GM03348 (cell line): ENCODE measurements at places on chromosomes 6 and 20.

- DNase-seq, result no peak
Observed at GRCh38 chr6:6591778-6592465, 3.4 kb downstream of the LY86 start.

- DNase-seq, result no peak
Observed at GRCh38 chr20:49913399-49914047, 1.8 kb downstream of the SPATA2 start.

- no peak for DNase-seq
Observed at GRCh38 chr6:111013144-111013915, 31.5 kb downstream of the RPF2 start.

GRCh38 chr20:13220194-13220903 lies 725 bp upstream of the ISM1 start:
- DNase-seq, result peak; percentile 16

GRCh38 chr20:34876406-34877282 lies at the start of gene ACSS2:
Gene ACSS2, plus strand, starts transcription at chr20:34876612. Its CDS starts 34 bp downstream, at chr20:34876646.
- peak; percentile 98 for DNase-seq

DNA sequence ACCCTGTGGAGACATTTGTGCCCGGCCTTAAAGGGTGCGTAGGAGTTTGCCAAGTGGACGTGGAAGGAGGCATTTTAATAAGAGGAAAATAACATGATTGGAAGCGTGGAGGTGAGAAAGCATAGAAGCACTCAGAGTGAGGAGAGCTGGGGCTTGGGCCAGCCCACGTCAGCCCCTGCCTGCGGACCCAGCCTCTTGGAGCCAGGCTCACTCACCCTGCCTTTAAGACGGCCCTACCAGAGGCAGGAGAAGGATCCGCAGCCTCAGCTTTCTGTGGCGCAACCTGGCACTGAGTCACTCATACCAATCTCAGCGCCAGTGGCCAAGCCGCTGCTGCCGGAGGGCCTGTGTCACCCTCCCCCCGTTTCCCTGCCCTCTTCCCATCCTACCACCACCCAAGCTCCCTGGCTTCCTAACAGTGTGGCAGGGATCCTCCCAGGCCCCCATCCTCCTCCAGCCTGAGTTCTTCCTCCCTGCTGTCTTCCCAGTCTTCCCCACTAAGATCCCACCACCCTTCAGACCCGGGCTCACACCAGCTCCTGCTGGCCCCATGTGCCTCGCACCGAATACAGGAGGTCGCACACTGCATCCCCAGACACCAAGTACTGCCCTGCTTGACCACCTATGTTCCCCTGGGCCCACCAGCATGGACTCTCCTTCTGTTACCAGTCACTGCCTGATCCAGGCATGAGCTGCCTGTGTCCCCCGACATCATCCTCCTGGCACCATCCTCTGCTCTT lies 285.2 kb downstream of the UST start:
- peak; percentile 87 for DNase-seq

DNA sequence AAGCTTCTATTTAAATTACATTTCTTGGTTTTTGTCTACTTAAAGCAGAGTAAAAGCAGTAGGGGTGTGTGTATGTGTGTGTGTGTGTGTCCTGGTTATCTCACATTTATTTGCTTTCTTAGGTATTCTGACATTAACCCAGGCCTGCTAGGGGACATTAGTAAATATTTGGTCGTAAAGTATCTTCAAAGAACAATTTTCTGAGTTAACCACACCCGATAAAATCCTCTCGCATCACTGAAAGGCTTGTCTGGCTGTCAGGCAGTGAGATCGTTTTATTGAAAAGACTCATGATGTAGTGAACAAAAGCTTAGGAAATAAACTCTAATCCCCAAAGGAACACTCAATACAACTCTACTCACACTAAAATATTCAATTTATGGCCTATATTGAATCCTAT lies 77.9 kb downstream of the ZNF217 start:
- DNase-seq, result no peak

DNA sequence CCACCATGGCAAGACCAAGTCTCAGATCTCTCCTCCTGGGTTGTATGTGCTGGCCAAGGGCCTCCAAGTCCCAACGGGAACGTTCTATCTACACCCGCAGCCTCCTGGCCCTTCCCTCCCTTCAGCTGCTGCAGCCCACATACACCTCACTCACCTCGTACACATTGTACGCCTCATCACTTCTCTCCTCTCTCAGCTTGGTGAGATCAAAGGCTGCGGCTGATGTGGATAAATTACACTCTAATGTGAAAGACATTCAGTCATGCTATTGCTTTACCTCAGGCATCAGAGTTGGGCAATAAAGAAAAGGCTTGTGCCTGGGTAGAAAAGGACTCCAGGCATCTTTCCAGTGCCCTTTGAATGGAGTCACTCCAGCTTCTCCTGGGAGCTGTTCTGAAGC lies 135.3 kb upstream of the FOXQ1 start:
- no peak for DNase-seq

DNA sequence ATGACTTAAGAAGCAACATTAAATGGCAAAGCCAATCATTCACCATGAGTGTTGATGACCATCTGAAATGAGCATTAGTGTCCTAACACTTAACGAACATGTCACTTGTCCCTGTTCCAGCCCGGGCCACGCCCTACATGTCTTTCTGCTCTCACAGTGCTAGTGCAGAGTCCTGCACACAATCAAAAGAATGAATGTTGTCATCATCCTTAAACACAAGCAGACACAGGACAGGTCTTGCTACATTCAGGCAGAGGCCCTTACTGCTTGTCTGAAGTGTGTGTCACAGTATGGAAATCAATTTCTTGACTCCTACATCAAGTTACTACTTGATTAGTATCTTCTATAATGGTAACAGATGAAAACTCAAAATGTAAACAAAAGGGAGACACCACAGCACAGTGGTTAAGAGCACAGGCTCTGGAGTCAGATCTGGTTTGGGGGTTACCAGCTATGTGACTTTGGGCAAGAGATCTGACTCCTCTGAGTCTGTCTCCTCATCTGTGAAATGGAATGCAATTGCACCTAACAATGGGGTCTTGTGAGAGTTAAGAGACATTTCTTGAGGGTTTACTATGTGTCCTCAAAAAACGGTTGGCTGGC lies 17.4 kb downstream of the UBE2V1 start:
- DNase-seq, result no peak

GRCh38 chr6:117441824-117442264 lies 16.1 kb upstream of the ROS1 start:
- peak; percentile 28 for DNase-seq

DNA sequence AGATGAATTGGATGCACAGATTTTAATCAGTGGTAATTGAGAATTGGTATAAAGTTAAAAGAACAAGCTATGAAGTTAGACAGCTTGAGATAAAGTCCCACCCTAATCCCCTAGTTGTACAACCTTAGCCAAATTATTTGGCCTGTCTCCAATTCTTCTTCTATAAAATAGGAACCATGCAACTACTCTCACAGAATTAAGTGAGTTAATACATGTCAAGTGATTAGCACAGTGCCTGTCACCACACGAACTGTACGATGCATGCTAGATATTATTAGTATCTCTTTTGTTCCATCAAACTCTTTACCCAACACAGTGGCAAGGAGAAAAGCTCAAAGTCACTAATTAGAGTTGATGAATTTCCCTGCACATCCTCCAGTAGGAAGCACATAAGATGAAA lies 44.7 kb downstream of the MBOAT1 start:
- DNase-seq, result no peak

GRCh38 chr6:25359891-25360290 lies 80.7 kb downstream of the CARMIL1 start:
- DNase-seq, result no peak

GRCh38 chr20:19256085-19256484 lies 43.6 kb downstream of the SLC24A3 start:
- DNase-seq, result no peak

- no peak for DNase-seq
Observed at GRCh38 chr6:29466241-29466640, 9.3 kb downstream of the OR2H1 start.

DNA sequence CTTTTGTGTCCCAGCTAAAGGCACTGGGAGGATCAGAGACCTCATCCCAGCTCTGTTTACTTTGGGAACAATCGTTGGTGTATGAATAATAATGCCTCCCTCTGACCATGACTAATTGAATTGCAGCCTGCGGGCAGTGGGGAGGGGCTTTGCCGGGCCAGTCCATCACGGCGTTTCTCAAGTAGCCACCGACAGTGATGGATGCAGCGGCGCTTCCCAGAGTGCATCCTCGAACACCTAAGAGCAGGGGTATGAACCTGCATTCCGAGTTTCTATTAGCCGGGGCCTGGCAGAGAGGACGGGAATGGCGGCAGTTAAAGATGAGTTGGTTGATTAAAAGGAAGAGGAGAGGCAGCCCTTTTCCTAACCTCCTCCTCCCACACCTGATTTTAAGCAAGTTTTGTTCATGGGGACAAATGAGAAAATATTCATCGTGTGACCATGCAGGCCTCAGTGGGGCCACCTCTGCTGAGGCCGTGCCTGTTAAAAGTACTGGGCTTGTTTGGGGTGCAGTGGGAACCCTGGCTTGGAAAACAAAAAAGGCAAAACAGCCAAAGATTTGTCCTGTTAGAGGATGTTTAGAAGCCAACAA lies 154.1 kb downstream of the FOXA2 start:
- DNase-seq, result no peak

- DNase-seq, result no peak
Observed at GRCh38 chr6:137102050-137102848, 57.5 kb upstream of the IL20RA start.

- DNase-seq, result no peak
Observed at GRCh38 chr6:109052852-109053251, 41.8 kb downstream of the SESN1 start.

DNA sequence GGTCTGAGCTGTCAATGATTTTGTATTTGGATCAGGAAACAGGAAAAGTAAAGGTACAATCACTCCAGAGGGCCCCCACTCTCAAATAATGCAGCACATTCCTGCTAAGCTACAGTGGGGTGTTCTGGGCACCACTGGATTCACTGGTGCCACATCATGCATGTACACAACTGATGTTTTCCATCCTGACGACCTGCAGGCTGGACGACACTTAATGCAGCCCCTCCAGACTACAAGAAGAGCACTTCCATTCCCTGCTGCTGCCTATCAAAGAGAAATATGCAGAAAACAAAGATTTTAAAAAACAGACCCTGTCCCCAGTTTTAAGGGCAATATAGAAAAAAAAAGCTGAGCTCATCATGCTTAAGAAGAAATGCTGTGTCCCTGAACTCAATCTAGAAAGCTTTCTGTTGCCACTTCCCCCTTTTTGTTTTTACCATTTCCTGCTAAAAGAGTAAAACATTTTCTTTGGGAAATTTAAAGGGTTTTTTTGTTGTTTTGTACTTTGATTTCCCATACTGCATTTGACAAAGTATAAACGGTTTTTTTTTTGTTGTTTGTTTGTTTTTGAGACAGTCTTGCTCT lies 35.5 kb downstream of the ABHD12 start:
- no peak for DNase-seq

- DNase-seq, result no peak
Observed at GRCh38 chr20:35243986-35244385, 17.5 kb downstream of the MMP24 start.

DNA sequence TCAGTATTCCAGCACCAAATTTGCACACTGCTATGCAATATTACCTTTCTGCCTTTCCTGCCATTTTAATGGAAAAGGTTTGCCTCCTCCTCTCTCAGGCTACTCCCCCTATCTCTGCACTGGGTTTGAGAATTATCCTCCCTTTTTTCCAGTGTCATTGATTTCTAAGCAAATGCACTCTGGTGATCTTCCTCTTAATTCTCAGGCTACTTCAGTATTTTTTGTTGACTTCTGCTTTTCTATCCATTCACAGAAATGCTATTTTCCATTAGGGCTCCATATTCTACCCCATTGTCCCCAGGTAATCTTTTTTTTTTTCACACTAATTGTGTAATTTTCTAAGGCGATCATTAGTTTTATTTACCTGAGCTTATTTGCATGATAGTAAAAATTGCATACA lies 144.0 kb downstream of the GJA1 start:
- no peak for DNase-seq

DNA sequence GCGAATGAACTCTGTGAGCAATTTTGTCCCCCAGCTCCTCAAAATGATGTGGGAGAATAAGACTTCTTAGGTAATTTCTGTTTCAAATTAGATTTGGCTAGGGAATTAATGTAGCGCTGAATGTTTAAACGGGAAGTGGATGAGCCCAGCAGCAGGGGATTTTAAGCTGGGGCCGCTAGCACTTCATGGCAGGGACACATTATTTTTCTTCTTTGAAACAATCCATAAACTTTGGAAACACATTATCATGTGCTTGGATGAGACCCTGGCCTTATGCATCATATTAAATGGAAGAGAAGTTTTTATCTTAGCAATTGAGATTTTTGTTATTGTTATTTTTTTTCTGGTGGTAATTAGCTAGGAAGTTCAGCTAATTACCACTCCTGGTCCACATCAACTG lies 74.2 kb upstream of the FUCA2 start:
- no peak for DNase-seq

- no peak for DNase-seq
Observed at GRCh38 chr6:121205569-121205968, 128.7 kb downstream of the TBC1D32 start.

DNA sequence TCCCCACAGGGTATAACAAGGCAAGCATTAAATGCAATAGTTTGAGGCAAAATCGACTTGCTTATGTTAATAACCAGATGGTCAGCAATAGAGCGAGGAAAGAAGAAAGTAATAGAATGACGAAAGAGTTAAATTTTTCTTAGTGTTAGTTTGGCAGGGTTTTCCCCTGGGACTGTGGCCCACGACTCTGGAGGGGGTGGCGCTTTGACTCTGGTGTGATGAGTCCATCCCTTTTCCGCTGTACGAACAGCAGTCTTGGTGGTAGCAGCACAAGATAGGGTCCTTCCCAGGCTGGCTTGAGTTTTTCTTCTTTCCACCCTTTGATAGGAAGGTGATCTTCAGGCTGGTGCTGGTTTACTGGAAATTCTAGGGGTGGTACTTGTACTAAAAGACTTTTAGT lies 69.2 kb upstream of the GMDS start:
- DNase-seq, result no peak

DNA sequence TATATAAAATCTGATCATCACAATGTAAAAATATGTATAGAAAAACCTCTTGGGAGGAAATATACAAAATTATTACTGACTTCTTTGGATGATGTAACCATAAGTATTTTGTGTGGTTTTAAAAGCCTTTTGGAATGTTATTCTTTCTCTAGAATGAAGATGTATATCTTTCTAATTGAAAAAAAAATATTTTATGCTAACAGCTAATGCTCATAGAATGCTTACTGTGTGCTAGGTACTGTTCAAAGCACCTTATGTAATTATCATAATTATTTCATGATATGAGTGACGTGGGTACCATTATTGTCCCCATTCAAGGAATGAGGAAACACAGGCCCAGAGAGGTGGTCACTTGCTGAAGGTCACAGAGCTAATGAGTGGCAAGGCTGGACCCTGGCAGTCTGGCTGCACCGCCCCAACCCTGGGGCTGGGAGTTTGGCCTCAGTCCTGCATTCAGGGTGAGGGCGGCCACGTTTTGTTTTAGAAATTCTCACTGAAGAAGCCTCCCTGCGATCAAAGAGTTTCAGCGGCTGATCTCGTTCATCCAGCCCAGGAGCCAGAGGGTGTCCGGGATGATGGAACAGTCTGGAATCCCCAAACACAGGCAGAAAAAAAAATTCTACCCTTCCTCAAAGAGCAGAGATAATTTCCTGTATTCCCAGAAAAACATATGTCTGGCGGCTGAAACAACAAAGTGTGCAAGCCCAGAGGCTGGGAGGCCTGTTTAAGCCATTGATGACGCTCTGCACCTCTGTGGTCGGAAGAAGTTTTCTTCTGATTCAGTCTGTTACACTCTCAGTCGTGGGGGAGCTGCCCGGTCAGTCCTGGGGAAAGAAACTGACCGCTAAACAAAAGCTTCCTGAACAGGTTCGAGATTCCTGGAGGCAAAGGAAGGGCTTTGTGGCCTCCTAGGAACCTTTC lies 37.3 kb downstream of the TFEB start:
- DNase-seq, result peak; percentile 85
